ENCODE measurements at places on chromosomes 11 and 22.

- no peak for DNase-seq
Observed at GRCh38 chr11:78046486-78046854, 17.2 kb upstream of the THRSP start.

DNA sequence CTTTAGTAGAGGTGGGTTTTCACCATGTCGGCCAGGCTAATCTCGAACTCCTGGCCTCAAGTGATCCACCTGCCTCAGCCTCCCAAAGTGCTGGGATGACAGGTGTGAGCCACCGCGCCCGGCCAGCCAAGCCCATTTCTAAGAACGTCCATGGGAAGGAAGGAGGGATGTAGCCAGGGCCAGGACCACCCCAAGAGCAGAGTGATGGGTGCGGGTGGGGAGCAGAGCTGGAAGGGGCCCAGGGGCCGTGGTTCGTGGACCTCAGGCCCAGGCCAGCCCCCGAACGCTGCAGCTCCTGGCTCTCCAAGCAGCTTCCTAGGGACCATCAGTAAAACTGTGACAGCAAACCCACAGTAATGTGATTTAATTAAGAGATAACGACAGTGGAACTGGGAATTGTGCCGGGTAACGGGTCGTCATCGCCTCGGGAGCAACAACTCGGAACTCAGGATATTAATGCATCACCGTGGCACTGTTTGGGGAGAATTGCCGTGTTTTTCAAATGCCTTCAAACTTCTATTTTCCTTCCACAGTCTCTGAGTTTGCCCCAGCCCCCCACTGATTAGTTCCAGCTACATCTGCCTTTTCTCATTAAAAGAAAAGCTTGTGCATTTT, 74.3 kb downstream of the BRD1 start:
- DNase-seq, result no peak

DNA sequence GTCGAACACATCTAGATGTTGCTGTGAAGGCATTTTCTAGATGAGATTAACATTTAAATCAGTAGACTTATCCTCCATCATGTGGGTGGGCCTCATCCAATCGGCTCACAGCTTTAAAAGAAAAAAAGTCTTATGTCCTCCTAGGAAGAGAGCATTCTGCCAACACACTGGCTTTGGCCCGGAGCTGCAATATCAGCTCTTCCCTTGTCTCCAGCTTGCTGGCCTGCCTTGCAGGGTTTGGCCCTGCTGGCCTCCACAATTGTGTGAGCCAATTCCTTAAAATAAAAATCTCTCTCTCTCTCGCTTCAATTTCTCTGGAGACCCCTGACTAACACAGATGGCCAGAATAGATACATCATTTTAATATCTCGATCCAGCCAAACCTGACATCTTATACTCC, 13.1 kb upstream of the ABCC8 start:
- no peak for DNase-seq

GRCh38 chr11:11499300-11499699, 122.5 kb downstream of the GALNT18 start:
- DNase-seq, result no peak

- DNase-seq, result no peak
Observed at GRCh38 chr11:43923406-43924111, 18.9 kb upstream of the C11orf96 start.

DNA sequence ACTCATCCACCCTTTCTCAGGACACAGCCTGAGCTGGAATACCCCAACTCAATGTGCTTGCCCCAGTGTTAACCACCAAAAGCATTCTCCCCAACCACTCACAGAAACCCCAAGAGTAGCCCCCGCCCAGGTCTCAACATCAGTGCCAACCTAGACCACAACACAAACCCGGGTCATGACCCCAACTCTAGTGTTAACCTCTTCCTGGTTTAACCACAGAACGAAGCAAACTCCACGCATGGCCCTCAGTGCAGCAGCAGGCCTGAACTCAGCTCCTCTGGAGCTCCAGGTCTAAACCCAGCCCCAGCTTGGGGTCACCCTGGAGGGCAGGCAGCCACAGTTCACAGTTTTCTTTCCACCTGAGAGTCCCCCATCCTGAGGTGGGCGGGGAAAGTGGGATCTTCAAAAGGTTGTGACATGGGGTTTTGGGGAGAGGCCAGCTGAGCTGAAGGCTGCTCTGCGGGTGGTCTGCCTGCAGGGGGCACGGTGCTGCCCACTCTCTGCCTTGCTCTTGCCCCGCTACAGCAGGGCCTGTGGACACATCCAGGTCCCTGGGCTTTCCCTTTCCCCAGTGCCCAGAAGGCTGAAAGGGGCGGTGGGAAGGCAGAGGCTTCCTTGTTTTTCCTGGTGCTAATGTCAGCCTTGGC, 37.9 kb downstream of the NECTIN1 start:
- no peak for DNase-seq
